ENCODE measurements at places on chromosomes 12 and 14.

GRCh38 chr12:44021471-44021971, 185.6 kb downstream of the TMEM117 start:
- no peak for DNase-seq

DNA sequence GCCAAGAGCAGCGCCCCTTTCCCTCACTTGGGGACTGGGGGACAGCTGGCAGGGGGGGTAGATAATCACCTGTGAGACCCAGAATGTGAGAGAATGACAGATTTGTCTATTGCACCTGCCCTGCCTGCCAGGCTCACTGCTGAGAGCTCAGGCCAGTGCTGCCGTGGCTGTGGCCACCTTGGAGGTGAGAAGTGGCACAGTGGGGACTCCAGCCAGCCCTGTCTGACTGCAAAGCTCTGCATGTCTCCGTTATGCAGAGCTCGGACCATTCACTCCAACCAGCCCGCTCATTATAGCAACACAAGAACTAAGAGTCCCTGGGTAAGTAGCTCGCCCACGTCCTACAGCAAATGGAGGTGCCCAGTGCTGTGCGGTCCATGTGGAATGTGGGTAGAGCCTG, 88.8 kb downstream of the DICER1 start:
- no peak for DNase-seq

DNA sequence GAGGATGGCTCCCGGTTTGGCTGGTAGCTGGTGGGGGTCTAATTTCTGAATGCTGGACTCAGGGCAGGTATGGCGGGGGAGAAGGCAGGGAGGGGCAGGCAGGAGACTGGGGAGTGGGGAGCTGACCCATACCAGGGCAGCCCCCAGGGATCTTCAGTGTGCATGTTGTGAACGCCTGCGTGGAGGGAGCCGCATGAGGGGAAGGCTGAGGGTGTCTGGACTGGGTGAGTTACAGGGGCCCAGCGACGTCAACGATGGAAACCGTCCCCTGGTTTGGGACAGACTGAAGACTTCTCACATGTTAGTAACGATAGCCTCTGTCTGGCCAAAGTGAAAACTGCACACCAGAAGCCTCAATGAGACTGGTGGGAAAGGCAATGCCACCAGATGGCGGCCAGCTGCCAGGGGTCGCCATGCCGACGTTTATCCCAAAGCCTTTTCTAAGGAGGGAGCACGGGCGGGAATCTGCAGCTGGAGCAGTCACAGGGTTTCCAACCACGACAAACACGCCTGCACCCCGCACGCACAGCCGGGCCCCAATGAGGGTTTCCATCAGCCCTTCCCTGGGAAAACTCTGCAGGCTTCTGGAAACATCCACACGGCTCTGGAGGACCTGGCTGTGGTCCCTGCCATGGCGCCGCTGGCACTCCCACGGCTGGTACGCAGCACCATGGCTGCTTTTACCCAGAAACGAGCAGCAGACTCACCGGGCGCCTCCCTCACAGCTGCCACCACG, 14.0 kb downstream of the PGAM5 start:
- DNase-seq: no peak

DNA sequence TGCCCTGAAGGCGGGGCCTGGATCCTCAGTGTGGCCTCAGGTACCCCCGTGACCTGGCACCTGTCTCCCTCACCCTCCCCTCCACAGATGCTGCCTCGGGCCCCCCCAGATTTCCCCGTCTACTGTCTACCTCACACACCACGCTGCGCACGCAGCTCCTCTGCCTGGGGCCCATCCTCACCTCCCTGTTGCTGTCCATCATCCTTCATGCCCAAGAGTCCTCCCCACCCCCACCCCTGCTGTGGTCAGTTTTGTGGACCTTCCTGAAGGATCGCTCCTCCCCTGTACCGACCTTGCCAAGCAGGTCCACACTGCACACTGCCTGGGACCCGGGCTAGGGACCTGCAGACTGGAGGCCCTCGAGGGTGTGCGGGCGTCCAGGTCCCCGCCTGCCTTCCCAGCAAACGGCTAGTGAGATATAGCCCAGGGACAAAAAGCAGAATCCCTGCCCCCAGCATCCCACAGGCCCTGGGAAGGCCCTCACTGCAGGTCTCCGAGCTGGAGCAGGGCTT, 197.4 kb upstream of the DIO3 start:
- no peak for DNase-seq

DNA sequence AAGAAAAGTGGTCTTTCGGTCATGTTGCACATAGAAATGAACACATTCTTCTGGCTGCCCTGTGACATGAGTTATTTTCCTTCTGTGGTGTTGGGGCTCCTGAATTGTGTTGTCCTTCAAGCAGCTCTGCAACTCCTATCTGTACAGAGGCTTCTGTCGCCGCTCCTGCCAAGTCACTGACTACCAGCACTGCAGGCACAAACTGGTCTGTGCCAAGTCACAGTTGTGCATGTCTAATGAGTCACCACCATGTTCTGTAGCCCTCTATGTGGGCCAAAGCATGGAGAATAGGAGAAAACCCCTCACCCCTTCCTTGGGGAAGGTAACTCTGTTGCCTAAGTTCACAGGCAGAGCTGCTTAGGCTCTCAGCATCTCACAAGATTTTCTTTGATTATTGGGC, 283.3 kb downstream of the RPL10L start:
- DNase-seq: no peak

DNA sequence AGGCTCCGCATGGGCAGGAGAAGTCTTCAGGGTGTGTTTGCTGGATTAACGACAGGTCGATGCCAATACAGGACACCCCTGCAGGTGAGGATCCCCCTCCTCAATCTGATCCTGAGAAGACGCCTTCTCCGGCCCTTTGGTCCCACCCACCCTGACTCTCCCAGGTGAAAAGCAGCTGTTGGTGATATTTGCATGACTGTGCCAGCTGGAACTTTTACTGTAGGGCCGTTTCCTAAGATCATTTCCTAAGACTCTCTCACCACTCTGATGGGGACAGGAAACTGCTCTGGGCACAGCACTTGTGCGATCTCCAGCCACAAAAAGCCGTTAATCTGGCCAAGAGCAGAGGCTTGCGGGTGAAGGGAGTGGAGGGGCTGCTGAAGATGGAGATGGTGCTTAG, 16.8 kb upstream of the EIF5 start:
- no peak for DNase-seq

GRCh38 chr12:64749461-64750200, 9.6 kb downstream of the GNS start:
- no peak for DNase-seq

DNA sequence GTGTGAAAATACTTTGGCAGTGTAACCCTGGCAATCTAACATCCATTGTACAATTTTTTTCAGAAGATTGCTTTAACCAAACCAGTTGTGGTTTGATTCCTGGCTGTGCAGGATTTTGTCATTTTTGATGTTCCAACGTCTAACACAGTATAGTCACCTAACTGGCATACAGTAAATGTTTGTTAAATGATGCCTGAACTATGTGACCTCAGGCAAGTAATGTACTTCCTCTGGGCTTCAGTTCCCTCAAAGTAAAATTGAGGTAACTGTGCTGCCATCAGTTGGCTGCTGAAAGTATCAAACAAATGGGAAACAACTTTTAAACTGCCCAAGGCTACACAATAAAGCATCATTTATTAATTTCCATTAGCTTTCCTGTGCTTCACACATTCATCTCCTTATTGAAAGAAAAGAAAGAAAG, 4.3 kb downstream of the TM7SF3 start:
- DNase-seq: no peak

GRCh38 chr14:51236314-51236713, 3.7 kb upstream of the TMX1 start:
- DNase-seq: no peak

DNA sequence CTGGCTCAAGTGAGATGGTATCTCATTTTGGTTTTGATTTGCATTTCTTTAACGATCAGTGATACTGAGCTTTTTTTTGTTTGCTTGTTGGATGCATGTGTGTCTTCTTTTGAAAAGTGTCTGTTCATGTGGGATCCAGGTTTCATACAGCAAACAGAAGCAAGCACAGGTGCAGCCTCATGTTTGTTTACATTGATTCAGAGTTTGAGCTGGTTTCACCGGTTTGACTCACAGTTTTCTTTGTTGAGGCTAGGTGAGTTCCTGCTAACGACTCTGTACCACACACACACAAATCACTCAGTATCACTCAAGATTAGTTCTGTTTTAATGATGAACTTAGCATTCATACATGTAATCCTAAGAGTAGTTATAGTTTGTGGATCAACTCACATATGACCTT, 3.7 kb downstream of the OR10G2 start:
- DNase-seq: no peak

GRCh38 chr14:58118097-58118815, 33.8 kb downstream of the ARMH4 start:
- no peak for DNase-seq

DNA sequence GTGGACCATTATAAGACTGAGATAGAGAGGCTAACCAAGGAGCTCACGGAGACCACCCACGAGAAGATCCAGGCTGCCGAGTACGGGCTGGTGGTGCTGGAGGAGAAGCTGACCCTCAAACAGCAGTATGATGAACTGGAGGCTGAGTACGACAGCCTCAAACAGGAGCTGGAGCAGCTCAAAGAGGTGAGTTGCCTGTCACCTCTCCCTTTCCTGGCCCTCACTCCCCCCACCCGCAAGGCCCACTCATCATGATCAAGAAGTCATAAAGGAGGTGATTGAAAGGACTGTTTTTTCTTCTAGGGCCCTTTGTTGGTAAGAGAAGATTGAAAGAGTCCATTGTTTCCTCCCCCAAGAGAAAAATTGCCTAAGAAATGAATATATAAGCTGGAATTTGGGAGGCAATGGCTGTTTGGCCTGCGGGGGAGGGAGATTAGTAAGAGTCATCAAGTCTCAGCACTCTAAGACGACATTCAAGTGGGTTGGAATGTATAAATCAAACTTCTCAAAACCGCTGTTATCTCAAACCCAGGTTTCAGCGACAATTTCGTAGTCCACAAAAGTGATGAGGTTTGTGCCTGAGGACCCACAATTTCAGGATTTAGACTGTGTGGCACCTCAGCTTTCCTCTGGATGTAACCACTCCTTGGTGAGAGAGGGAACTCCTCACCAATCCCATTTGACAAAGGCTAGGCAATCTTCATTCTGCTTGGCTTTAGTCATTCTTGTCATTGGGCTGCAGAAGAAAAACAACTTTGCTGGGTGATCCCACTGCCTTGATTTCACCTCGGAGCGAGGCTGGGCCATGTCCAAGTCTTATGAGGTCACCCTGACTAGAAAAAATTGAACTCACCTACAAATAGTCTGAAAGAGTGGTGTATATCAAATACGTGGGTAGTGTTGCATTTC, 966 bp downstream of the BICD1 start:
- DNase-seq: no peak

DNA sequence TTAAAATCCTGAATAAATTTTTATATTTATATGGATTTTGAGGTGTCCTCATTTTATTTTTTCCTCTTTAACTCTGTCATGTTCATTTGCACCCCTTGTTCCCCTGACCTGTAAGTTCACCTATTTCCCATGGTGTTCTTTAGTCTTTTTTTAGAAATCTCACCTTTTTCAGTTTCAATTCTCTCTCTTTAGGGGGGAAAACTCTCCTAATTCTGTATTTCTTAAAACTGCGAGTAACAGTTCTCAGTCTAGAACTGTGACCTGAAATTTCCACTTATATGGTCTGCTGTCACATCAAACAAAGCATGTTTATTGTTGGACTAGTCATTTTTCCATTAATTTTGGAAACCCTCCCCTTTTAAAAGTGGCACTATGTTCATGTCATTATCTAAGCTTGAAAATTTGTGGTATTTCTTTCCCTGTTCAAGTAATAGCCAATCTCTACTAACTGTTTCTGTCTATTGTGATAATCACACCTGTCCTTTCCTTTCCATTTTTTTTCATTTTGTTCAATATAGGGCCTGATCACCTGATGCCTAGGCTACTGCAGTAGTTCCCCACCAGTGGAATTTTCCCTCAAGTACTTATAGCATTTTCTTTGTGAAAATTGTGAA, 14.0 kb upstream of the FBXO33 start:
- no peak for DNase-seq

GRCh38 chr12:52234223-52234810, 1.3 kb downstream of the KRT7 start:
- no peak for DNase-seq

DNA sequence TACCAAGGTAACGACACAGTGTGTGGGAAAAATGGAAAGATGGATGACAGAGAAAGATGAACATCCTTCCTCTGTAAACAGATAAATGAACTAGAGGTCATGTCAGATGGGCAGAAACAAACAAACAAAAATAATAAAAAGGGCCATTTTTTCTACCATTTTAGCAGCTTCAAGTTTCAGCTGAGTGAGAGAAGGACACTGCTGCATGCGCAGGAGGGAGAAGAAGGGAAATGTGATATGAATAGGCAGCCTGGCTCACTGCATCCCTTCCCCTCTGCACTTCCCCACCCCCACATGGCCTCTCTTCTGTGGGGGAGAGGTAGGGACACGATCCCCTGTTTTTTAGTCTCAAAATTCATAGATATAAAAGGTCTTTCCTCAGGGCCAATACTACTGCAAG, 492.0 kb downstream of the NELL2 start:
- no peak for DNase-seq

DNA sequence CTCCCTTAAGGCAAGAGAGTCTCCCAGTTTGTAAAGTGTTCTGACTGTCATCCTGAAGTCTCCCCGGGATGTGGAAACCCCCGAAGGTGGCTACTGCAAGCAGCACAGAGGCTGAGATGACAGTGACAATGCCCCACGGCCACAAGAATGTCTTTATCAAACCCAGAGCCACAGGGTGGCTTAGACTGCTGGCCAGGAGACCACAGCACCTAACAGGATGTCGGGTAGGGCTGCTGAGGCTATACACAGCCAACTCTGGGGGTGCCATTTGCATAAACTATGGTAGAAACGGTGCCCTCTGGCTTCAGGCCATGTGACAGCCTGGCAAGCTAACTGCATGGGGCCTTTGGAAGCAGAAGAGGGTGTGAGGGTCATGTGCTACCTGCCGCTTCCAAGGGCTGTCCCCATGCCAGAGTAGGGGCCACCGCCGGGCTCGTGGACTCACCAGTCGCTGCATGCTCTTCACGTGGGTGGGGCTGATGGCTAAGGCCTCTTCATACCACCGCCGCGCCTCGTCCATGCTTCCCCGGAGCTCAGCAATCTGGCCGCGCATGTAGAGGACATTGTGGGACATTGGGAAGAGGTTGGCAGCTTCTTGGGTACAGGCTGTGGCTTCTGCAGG, 180.9 kb downstream of the CALM1 start:
- no peak for DNase-seq

GRCh38 chr12:107368586-107368985, 275.2 kb upstream of the CRY1 start:
- DNase-seq: no peak

- no peak for DNase-seq
These were observed 158.6 kb upstream of the PARP11 start for GRCh38 chr12:4031703-4032291.

DNA sequence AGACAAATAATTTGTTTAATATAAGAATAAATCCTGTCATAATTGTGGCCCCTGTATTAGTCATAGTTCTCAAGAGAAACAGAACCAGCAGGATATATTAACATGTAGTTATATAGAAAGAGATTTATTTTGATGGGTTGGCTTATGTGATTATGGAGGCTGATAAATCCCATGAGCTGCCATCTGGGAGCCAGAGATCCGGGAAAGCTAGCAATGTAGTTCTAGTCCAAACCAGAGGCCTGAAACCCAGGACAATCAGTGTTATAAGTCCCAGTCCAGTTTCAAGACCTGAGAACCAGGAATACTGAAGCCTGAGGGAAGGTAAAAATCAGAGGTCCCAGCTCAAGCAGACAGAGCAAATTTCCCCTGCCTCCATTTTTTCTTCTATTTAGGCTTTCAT, 435.8 kb downstream of the RPL10L start:
- no peak for DNase-seq

Data from effector CD4-positive, alpha-beta T cell (primary cell).